ENCODE measurements at places on chromosomes 12 and 14.

- DNase-seq = peak; percentile 63
Measured at GRCh38 chr12:131896080-131896810, 1.8 kb downstream of the ULK1 start.

- DNase-seq = no peak
Measured at GRCh38 chr14:68245146-68246073, 425.8 kb downstream of the RAD51B start.

DNA sequence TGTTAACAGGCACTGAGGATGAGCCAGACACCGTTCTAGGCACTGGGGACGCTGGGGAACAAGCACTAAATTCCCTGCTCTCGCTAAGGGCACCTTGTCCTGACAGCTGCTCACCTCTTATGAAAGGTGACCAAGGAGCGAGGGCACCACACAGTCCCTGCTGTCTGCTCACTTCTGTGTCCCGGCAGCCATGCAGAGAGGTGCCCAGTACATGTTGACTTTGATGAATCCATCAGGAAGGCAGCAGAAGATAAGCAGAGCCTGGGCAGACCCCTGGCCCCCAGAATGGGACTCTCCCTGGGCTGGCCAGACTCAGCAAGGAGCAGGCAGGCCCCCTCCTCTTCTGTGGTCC lies 14.1 kb downstream of the C14orf132 start:
- no peak for DNase-seq

DNA sequence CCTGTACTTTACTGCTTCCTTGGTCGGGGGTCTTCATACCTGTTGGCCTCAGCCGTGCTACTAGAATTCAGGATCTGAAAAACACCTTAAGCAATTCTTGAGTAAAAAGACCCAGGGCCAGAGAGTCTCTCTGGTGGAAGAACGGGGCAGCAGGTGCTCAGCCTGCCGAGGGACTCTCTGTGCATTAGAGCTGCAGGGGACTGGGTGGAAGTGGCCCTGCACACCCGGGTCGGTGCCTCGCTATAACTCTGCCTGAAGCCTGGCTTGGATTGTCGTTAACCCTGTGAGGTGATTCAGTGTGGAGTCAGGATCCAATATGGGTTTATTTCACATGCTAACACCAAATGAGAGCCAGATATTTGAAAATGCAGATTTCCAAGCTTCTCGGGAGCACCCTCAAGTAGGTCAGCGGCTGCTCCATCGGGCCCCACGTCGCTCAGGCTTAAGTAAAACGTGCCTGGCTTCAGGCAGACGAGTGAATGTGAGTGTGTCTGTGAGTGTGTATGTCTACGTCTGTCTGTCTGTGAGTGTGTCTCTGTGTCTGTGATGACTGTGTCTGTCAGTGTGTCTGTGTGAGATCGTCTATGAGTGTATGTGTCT lies 35.1 kb upstream of the C14orf180 start:
- no peak for DNase-seq

- no peak for DNase-seq
Measured at GRCh38 chr12:114287821-114288525, 118.0 kb downstream of the TBX5 start.

DNA sequence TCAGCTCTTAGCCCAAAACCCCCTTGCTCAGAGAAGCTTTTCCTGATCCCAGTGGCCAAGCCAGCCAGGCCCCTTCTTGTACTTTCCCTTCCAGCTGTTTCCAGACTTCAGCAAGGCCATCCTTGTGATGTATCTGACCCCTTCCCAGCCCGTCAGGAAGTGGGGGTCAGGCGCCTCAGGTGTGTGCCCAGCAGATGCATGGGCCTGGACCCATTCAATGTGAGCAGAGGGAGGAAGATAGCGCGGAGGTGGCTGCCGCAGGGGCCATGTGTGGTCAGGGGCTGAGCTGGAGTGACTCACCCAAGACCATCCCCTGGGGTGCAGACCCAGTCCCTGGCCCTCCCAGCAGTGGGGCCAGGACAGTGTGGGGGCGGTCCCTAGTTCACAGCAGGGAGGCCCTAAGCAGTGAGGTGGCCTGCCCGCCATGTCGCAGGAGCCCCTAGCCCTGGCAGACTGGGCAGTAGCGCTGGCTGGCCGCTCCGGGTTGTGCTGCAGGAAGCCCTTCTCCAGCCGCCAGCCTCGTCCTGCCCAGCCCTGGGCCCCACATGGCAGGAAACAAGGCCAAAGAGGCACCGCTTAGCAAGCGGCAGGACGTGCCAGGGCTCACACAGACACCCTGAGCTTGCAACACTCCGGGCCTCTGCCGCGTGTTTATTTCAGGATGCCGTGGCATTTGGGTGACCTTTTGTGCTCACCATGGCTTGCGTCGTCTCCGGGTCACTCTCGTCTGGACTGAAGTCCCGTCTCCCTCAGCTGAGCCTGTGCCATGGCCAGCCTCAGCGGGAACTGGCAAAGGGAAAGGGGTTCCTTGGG lies 12.0 kb downstream of the ADSS1 start:
- DNase-seq = no peak

- DNase-seq = peak; percentile 68
Measured at GRCh38 chr12:6724409-6724797, 557 bp downstream of the COPS7A start.

DNA sequence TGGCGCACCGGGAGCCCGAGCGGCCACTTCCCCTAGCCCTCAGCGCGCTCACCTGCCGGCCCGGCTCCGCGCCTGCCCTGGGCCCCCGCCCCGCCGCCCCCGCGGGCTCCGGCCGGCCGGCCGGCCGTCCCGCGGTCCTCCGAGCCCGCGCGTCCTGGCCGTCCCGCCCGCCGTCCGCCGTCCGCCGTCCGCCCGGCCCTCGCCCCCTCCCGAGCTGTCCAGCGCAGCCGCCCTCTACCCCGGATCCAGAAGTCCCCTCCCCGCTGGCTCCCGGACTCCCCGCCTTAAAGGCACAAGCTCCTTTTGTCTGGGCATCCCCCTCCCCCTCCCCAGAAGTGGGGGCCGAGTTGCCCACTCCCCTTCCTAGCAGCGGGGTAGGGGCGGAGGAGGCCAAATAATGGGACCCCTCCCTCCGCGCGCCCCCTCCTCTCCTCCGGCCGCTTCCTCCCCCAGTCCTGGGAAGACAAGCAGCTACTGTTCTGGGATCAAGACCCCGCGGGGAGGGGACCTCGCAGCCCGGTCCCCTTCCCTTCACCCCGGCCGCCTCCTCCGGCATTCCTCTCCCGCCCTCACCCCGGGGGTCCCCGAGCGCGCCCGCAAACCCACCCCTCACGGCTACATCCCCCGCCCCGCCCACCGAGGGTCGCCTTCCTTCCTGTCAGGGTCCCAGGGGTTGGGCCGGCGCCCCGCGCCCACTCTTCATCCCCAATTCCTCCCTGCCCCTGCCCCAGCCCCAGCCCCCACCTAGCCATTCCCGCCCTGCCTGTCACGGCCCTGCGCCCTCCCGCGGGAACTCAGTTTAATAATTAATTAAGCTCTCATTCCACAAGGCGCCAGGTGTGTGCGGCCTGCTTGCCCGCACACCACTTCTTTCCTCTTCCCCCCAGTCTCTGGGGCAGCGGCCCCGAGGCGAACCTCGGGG lies at the start of gene ADCY6:
TSS of gene ADCY6 (minus strand) at position 236 of the 922 bp plus-strand sequence. CDS start 5,655 bp downstream, outside the sequence.
- DNase-seq = no peak

GRCh38 chr14:34262127-34262910 lies 199.7 kb downstream of the SPTSSA start:
- DNase-seq = no peak

GRCh38 chr14:63853831-63854293 lies 1.1 kb downstream of the SYNE2 start:
- DNase-seq = peak; percentile 23

- DNase-seq = no peak
Measured at GRCh38 chr12:68031881-68032739, 42.9 kb downstream of the IFNG-AS1 start.

GRCh38 chr14:68621400-68622365 lies 171.2 kb downstream of the ZFP36L1 start:
- no peak for DNase-seq

DNA sequence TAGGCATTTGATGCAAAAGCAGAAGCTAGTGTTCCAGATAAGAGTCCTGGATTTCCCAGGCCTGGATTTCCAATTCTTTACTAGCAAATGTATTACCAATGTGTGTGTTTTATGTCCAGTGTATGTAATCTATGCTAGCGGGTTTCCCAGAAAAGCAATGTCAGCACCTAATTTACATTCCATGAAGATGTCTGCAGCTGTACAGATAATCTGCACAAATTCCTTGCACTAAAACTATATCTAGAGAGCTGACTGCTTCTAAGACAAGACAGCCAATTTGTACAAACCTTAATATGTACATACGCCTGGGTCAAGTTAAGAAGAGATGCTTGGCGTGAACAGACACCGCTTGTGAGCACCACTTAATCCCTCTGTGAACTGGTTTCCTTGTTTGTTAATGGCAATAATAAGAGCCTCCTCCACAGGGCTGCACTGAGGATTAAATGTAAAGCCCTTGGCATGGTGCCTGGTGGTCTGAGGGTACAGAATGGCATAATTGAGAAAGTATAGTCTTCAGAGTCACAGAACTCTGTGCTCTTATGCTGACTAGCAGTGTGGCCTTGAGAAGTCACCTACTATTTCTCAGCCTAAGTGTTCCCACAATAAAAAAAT lies 185.6 kb downstream of the EPS8 start:
- DNase-seq = no peak

- DNase-seq = no peak
Measured at GRCh38 chr12:87870061-87870460, 159.1 kb downstream of the C12orf50 start.

- DNase-seq = no peak
Measured at GRCh38 chr12:102883204-102883799, 33.7 kb downstream of the PAH start.

- DNase-seq = no peak
Measured at GRCh38 chr12:53805791-53806190, 54.0 kb upstream of the CISTR start.

DNA sequence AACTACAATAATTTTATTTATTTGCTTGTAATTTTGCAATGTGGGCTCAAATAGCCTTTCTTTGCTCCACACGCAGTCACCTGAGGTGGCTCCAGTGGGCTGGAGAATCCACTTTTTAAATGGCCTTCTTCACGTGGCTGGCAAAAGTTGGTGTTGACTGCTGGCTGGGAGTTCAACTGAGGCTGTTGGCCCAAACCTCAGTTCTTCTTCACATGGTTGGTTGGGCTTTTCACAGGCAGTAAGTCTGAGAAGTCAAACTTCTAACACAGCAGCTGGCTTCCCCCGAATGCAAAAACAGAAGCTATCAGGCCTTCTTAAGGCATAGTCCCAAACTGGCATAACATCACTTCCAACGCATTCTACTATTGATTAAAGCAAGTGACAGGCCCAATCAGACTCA lies 2.1 kb upstream of the OXA1L start:
- no peak for DNase-seq

DNA sequence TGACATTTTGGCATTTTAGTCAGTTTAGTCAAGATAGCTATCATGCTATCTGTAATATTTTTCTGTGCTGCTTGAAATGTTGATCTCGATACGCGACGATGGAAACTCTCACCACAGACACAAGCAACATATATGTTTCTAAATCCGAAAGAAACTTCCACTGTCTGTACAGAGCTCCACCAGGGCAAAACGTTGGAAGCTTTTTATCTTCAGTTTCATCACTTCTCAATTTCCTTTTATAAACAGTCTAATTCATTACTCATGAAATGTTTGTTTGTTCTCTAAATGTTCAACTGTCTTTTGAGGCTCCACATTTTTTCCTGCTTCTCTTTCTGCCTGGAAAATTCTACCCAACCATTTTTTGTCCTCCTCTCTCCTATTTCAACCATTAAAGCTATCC lies 737.6 kb downstream of the SLC16A7 start:
- DNase-seq = no peak

DNA sequence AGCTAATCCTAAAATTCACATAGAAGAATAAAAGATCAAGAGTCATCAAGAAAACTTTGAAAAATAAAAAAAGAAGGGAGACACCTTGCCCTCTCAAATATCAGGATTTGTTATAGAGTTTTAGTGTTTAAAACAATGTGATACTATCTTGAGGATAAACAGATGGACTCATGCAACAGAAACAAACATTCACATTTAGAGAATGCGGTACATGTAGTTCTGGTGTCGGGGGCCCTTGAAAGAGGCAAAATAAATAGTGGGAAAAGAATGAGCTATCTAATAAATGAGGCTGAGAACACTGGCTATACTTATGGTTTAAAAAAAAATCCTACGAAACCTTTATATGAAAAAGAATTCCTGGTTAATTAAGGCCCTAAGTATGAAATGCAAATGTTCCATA lies 127.7 kb downstream of the LLPH start:
- no peak for DNase-seq

DNA sequence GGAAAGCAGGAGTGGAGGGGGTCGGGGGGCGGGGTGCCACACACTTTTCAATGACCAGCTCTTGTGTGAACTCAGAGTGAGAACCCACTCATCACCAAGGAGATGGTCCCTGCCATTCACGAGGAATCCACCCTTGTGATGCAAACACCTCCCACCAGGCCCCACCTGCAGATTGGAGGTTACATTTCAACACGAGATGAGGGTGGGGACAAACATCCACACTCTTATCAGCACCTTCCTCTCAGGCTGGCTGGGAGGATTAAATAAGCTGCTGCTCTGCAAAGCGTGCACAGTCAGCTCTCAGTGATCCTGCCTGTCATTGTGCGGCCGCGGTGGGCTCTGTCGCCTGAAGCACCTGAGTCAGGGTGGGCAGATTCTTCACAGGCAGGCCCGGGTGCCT lies 39.7 kb downstream of the AACS start:
- no peak for DNase-seq

DNA sequence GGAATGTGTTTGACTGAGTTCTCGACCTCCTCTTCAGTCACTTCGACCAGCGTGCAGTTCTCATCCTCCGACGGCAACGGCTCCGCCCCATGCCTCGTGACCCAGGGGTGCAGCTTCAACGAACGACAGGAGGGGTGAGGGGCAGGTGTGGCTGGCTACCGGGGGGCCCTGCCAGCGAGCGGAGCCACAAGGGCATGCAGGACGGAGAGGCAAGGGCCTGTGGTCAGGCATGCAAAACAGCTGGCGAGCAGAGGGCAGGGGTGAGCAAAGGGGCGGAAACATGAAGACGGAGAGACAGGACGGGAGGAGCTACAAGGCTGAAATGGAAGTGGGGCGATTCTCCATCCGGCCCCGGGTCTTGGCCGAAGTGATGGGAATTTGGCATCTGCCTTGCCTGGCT lies 38.7 kb downstream of the P2RX4 start:
- DNase-seq = no peak

- no peak for DNase-seq
Measured at GRCh38 chr12:54037360-54038283, 4.8 kb downstream of the HOXC5 start.

DNA sequence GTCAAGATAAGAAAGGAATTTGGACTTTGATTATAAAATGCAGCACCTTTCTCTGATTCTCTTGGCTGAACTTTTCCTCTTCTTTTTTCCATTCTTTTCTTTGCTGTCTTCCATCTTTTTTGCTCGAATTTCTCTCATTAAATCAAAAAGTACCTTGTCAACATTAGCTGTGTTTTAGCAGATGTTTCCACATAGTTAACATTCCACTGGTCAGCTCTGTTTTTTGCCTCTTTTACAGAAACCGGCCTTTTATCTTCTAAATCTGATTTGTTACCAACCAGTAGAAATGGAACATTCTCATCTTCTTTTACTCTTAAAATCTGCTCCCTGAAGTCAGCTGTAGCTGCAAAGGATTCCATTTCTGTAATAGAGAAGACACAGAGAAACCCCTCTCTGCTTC lies 71.1 kb upstream of the SYT1 start:
- no peak for DNase-seq

- no peak for DNase-seq
Measured at GRCh38 chr12:116718655-116719454, 19.0 kb downstream of the SPRING1 start.

- DNase-seq = no peak
Measured at GRCh38 chr12:70964867-70965510, 44.5 kb upstream of the PTPRR start.

Data from stimulated activated effector memory CD8-positive, alpha-beta T cell treated with anti-CD3 and anti-CD28 coated beads, Interleukin-12 subunit alpha, Interleukin-12 subunit beta, amount 100 ng/mL, for 72 hours (primary cell).